Hepatic stellate cell (primary cell): ENCODE measurements at places on chromosomes 1 and 21.

GRCh38 chr1:181424786-181425403 is 58.4 kb upstream of the CACNA1E start:
- peak; percentile 61 for DNase-seq

DNA sequence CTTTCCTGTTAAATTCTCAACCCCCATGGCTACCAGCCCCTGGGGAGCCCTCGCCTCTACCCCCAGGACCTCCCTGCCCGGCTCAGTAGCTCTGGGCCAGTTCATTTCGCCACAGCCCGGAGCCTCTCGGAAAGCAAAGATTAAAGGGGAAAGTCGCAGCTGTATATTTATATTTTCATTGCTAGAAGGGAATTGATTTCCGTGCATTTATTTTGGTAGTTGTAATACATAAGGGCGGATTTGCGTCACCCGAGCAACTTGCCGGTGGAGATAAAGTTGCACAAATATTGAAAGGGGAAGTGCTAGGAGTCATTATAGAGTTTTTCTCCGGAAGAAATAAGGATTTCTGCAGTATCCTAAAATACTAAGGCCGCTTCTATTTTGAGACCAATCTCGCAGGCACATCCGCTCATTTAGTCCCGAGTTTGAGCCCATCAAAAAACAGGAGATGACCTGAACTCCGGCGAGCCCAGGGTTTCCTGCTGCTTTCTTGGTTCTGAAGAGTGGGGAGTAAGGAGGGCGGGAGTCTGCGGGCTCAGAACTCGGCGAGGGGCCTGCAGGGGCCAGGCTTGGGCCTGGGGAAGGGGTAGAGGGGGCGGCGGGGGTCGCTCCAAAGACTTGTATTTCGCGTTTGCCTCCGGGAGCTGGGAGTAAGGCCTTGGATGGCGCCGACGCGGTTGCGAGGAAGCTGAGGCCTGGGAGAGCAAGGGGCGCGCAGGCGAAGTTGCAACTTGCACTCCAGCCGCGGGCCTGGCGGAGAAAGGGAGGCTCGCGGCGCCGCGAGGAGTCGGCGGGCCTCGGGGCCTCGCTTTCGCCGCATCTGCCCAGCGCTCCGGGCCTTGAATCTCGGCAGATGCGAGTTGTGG is 2.5 kb upstream of the HLX start:
- DNase-seq: peak; percentile 40

- no peak for DNase-seq
These were observed 86.1 kb upstream of the KIAA0040 start for GRCh38 chr1:175278734-175279116.

GRCh38 chr1:203017692-203018091 is 8.6 kb upstream of the PPFIA4 start:
- no peak for DNase-seq

DNA sequence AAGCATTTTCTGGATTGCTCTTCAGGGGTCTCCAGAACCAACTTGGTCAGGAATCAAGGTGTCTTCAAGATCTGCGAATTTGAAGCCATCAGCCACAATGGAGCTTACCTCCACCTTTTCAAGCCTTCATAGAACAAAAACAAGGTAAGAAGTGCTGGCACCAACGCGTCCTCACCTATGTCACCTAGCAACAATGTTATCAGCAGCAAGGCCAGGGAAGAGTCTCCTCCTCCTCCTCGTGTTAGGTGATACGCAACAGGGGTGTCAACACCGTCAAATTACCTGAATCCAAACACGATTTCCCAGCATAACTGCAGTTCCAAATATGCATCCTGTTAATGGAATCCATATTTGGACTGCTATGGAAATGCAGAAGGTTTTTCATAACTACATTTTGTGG is 4.1 kb upstream of the TIAM1 start:
- no peak for DNase-seq

DNA sequence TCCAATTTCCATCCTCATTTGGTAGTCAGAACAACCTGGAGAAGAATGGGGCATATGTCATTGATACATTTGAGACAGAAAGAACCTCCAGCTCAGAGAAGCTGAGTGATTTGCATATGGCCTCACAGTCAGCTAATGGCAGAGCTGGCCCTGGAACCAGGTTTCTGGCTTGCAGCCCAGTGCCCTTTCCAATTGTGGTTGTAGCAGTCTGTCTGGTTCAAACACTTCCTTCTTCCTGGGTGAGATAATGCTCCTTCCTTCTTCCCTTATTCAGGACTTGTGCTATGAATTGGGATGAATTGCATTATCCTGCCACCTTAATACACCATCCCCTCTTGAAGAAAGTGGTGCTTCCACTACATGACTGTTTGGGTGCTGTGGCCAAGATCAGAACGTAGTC is 24.2 kb downstream of the SLC5A9 start:
- DNase-seq: no peak

DNA sequence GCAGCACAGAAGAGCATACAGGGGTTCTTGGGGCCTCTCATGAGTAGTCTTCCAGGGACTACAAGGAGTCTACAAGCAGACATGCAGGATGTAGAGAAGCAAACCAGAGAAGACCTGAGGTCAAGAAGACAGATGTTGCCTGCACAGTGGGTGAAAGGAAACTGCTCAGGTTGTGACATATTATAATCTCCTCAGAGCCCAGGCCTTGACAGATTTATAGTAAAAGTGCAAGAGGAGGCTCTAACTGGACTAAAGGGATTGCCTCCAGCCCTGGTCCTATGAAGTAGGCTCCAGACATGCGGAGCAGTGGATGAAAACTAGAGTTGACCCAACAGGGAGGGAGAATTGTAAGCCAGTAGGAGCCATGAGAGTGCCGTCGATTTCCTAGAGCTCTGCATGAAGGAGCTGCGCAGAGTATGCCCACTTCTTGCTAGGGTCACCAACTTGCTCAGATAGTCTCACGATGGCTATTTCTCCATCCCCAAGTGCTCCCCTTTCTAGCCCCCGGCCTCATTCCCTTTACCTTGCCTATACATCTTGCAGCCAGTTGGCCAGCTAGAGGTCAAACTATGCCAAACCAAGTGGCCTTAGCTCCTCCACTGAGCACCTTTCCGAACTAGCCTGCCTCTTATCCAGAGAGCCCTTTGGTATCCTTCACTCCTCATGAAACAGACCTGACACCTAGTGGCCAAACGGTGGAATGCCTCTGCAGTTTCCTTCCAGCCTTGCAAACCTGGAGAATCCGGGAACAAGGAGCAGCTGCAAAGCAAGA is 36.2 kb upstream of the IPO9 start:
- peak; percentile 83 for DNase-seq

DNA sequence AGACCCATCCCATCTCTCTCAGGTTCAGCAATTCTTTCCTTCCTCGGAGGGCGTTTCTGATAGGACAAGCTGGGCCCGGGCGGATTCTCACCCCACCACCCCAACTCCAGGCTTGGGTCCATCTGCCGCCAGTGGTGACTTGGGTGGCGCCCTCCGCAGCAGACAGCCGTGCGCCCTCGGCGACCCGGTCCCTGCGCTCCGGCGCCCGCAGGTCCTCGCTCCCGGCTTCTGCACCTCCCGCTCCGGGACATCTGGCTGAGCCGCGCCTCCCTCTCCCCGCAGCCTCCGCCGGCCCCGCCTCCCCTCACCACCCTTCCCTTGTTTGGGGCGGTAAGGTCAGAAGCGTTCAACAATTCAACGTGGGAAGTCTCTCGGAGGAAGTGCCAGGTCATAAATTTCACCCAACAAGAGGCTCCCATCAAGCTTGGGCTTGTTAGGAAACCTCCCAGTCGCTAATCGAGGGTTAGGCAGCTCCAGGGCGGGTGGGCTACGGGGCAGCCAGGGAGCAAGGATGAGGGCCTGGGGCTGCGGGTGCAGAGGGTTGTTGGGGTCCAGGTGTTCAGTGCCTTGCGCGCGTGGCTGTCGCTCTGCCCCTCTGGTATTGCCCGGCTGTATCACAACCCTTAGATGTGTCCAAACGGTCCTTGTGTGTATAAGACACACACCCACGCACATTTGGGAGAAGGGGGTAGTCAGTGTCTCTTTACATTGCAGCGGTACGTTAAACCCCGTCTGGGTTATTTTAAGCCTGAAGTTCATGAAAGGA is 39.8 kb downstream of the OLIG1 start:
- no peak for DNase-seq
